NCI-H1092 treated with DMSO at 0.1 percent for 48 hours (cell line): ENCODE measurements at places on chromosomes 2 and 18.

DNA sequence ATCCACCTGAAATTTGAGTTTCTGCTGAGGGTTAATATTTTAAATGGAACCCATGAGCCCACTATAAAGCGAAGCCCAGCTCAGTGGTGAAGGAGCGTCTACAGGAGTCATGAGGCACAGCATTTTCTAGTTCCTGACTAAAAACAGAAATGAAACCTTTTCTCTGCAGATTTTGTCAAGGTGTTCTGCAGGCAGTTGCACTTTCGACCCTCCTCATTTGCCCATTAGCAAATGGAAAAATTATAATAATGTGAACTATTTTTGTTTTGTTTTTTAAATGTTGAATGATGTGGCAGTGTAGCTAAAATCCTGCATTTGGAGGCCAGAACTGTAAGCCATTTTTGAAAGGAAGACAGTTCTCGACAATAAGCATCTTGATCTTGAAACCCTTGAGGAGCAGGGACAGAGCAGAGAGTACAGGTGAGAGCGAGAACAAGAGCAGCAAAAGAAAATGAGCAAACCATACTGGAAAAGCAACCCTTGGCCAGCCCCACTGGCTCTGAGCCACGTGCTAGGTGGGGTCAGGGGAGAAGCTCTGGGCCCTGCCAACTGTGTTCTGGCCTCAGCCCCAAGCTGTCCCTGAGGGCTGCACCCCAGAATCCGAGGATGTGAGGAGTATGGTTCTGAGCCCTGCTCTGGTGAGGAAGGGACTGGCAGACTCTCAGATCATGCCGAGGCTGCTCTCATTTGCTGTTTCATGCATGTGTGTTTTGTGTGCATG is 26.4 kb upstream of the COPS8 start:
- no peak for DNase-seq

- DNase-seq: peak; percentile 71
These were observed 187.7 kb upstream of the CXCR4 start for GRCh38 chr2:136305517-136306192.

DNA sequence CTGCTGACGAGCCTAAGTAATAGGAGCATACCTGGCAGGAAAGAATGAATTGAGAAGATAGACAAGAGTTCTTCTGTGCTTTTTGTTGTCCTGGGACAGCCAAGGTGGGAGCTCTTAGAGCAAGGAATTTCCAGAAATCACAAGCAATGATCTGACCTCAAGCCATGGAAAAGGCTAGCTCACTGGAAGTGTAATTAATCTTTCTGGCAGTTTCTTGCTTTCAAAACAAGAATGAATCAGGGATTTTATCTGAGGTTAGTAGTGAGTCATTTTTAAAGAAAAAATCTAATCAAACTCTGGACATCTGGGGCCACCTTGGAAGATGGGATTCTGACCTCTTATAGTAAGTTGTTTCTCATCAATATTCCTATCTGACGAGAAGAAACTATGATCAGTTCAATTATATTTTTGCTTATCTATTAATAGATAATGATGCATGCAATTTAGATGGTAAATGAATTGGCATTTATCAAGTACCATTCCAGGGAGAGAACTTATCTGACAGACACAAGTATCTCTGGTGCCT is 98.0 kb downstream of the ADCYAP1 start:
- DNase-seq: no peak

GRCh38 chr2:3639015-3639630 is 18.9 kb upstream of the ALLC start:
- no peak for DNase-seq

DNA sequence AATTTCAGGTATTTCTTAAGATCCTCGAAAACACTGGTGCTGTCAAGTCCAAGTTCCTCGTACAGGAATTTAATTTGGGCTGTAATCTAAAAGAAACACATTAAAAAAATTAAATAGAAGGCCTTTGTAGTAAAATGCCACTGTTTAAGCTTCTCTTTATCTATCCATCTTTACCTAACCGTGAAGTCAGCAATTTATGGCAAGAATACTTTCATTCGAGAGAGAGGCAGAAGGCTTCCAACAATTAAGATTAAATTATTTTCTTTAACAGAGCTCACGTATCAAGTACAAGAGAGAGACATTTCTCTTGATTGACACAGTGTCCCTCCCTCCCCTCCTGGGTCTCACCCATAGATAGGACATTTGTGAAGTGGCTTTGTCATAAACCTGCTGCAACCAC is 39.9 kb downstream of the PREPL start:
- no peak for DNase-seq

- no peak for DNase-seq
These were observed 20.3 kb downstream of the HADHA start for GRCh38 chr2:26224095-26224494.

GRCh38 chr18:68843473-68844089 is 45.7 kb downstream of the CCDC102B start:
- peak; percentile 14 for DNase-seq

GRCh38 chr2:71610671-71611070 is 157.3 kb downstream of the DYSF start:
- no peak for DNase-seq

DNA sequence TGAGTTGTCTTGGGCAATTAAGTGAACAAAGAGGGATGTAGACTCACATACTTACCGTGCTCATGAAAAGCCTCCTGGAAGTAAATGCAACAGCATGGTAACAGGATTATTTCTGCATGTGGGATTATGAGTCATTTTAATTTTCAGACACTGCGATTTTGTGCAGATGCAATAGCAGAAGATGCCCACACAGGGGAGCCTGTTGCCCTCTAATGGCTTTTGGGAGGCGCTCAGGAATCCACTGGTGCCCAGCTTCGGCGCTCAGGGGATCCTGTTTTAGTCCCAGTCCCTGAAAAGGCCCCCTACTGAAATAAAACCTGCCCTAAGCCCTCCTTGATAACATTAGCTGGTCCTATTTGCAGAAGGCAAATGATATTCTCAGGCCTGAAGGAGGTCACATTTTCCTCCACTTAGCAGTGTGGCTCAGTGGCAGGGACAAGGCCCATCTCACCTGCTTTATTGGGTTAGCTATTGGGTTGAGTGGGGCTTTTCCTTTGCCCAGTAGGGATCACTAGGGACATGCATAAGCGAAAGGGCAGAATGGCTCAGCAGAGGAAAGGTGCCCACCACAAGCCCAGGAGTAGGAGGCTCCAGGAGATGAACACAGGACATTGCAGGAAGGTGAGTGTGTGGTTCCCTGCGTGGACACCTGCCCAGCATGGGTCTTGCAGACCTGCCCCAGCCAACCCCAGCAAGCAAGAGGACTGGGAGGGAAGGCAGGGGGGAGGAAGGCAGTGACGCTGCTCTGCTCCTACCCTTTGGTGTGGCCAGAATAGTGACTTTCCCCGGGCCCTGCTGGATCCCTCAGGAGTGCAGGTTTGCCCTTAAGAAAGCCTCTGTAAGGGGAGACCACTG is 26.5 kb upstream of the KCNS3 start:
- peak; percentile 2 for DNase-seq

DNA sequence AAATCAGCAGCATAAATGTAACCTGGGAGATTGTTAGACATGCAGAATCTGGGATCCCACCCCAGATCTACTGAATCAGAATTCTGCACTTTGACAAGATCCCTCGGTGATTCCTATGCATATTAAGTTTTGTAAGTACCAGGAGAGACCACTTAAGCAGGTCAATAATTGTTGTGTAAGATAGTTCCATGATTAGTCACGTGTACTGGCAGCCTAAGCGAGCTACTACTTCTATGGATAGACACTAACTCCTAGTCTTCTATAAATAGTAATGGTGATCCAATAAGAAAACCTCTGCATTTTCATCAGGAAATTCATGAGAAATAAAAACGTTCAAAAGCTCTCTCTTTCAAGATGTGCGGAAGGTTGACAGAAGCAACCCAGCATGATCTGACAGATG is 988.2 kb upstream of the CHAC2 start:
- no peak for DNase-seq

- no peak for DNase-seq
These were observed 96.0 kb upstream of the ALPP start for GRCh38 chr2:232282508-232283055.

GRCh38 chr2:3042601-3043585 is 334.7 kb downstream of the EIPR1 start:
- DNase-seq: no peak

GRCh38 chr2:221377597-221377996 is 194.5 kb downstream of the EPHA4 start:
- no peak for DNase-seq

GRCh38 chr2:31414601-31415241 is at the start of gene XDH:
Gene XDH, minus strand, starts transcription at chr2:31414742. Its CDS starts 76 bp downstream, at chr2:31414666.
- no peak for DNase-seq

DNA sequence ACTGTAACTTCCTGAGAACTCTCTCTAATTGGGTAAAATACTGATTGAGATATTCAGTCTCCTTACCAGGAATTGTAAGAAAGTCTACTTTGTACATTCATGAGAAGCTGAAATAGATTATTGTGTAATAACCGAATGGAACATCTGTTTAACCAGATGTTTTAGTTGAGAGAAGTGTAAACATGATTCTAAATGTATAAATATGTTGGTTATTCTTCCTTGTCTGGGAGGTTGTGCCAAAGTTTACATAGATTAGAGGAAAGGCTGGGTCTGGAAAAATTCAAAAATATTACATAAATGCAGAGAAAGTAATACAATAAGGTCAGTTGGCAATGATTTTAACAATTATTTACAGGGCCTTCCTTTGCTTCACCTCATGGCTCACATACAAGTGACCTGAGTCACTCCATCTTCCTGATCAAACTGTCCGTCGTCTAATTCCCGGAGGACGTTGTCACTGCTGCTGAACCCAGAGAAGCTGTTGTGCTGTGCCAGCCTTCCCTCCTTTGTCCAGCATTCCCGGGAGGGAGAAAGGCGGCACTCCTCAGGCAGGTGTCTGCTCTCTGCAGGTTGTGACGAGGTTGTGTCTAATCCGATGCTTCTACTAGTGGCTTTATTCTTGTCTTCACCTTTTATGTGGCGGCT is 55.9 kb downstream of the MOB4 start:
- DNase-seq: no peak

DNA sequence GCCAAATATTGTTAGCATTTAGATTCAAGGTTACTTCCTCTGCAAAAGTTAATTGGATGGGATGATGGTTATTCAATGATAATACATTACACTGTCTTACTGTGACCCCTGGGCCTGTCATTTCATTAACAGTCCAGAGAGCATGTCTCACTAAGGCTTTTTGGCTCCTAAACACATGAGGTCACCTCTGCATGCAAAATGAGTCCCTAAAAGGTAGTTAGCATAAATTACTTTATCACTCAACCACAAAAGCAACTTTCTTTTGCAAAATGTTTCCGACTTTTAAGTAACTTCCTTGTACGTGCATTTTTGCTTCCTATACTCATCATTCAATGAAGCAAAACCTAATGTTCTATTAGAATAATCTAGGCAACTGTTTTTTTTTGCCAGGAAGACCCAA is 16.8 kb upstream of the AGFG1 start:
- DNase-seq: no peak

DNA sequence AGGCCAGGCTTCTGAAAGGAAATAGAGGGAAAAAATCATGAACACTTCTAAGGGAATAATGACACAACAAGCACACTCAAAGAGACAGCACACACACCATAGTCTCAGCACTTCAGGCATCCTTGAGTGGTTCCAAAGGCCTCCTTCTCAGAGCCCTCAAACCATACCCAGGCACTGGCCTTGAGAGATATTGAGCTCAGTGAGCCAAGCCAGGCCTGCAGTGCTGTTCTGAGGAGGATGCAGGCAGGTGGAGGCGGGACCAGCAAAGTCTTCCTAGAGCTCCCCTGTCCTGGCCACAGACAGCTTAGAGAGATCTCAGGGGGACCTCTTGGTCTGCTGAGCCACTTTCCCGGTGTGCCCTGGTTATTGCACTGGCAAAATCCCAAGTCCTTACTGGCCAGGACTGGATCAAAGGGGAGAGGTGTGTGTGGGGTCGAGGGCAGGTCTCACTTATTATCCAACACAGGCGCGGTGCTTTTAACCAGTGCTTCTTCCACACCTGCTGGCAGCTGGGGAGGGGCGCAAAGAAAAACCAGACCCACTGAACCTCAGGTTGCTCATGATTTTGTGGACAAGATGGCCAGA is 86.8 kb upstream of the HAAO start:
- DNase-seq: no peak

GRCh38 chr2:11758647-11759046 is 12.2 kb downstream of the LPIN1 start:
- no peak for DNase-seq

GRCh38 chr2:675051-675450 is 2.2 kb downstream of the TMEM18 start:
- DNase-seq: no peak

DNA sequence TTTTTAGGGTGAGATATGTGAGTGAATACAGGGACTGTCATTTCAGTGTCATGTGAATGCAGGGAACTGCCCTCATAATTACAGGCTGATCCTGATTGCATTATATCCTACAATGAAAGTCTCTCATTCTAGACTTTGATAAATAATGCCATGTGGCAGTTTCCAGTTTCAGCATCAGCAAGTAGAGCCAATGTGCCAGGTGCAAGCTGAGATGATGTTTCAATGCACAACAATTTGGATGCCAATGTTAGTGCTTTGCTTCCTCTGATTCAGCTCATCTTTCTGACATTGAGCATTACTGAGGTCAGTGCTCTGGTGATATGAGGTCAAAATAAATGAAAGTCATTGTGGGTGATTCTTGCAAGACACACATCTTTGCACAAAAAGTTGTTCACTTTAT is 63.7 kb upstream of the TFPI start:
- DNase-seq: no peak

DNA sequence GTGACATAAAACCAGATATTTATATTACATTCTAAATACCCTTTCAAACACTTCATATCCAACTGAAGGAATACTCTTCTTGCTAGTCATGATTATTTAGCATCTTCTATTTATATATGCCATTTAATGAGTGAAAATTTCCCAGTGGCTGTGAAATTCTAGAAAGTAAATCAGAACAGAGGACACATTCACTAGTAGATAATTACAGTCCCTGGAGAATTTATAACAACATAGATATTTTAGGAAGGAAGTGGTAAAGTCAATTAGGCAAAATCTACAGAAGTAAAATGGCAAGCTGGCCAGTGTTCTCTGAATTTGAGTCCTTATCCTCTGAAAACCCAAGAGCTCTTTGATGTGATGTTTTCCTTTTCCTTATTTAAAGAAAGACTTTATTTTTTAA is 121.8 kb downstream of the PMAIP1 start:
- DNase-seq: no peak

DNA sequence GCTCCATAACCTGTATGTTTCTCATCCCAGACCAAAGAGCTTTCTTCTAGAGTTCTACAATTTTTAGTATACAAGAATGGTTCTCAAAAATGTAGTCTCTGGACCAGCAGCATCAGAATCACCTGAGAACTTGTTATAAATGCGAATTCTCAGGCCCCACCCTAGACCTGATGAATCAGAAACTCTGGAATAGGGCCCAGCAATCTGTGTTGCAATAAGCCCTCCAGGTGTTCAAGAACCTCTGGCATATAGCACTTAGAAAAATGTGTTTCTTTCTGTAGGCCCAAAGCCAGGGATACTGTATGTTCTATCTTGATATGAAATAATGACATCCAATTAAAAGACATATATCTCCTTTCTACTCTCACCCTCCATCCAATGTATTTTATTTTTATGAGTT is 10.4 kb downstream of the PAIP2B start:
- no peak for DNase-seq
